ENCODE measurements at places on chromosomes 7 and 10.

DNA sequence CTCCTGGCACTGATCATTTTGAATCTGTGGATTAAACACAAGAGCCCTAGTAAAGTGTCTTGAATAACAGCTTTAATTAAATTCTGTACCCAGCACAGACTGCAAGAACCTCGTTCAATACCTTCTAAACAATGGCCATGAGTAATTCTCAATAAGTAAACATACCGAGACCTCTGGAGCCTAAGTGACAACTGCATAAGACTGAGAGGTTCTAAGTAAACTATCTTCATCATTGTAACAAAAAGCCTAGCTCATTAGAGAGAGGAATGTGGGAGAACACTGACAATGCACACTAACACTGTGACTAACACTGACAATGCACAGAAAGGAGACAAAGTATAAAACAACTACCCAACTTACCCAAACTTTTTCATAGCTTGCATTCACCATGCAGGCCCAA is 117.4 kb downstream of the ELAPOR2 start:
- no peak for DNase-seq

GRCh38 chr10:13827076-13827797 is 240.5 kb downstream of the PRPF18 start:
- no peak for DNase-seq

DNA sequence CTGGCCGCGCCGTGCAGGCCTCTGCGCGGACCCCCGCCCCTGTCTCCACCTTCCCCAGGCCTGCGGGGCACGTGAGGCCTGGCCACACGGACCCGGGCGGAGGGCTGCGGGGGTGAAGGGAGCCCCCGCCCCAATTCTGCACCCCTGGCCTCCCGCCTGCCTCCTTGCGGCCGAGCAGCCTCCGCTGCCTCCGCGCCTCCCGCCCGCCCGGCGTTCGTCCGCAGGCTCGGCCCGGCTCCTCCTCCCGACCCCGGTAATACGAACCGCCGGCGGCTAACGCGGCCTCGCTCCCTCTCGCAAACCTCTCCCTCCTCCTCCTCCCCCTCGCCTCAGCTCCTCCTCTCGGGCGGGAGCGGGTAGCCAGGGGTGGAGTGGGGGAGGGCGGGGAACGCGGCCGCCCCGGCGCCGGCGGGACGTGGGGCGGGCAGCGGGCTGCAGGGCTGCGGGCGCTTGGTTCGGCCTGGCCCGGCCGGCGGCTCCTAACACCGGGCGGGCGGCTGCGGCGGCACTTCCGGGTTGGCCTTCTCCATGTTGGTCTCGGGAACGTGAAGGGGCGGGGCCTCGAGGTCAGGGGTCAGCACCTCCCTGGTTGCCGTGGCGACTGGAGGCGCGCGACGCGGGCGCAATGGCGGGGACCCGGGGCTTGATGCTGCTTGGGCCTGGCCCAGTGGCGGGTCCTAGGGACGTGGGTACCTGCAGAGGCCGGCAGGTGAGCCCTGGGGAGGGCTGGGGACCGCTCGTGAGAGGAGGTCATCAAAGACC is at the start of gene RAB11FIP2:
RAB11FIP2 (minus strand) TSS at position 547 of the 762 bp plus-strand sequence. CDS start 778 bp downstream, outside the sequence.
- peak; percentile 93 for DNase-seq

GRCh38 chr7:94700926-94701554 is 45.1 kb upstream of the SGCE start:
- no peak for DNase-seq

DNA sequence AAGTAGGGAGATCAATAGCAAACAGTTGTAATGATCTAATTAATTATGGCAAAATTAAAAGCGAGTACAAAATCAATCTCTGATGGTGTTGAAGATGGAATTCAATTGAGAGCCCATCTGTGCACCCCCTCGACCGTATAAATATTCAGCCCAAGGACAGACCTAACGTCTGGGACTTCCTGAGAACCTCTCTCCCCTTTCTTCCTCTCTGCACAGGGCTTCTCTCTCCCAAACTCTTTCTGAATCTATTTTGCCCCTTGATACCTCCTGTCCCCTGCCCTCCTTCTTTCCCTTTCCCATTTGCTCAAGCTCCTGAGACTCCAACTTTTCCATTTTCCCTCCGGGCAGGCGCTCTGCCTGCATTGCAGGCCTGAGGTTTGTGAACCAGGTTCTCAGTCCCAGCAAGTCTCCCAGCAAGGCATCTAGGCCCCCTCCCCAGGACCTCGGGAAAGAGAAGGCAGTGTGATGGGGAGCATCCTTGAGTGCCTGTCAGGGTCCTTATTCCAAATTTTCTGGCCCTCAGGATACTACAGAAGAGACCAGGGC is 8.5 kb upstream of the PAX2 start:
- DNase-seq, result no peak

- no peak for DNase-seq
Measured at GRCh38 chr10:3828404-3829155, 43.6 kb upstream of the KLF6 start.

DNA sequence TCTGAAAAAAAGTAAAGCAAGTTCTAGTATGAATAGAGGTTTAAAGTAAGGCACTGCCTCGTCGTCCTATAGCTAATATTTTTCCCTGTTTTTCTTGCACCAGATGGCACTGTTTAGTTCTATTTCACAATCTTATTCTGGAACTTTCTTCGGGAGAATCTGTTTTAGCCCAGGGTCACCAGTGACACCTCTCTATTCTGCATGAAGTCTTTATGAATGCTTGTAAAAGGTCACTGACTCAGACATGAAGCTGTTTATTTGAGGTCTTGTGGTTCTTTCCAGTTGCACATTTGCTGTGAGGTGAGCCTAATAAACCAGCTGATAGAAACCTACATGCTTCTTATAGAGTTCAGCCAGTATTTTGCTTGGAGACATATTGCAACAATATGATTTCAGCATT is 444.3 kb downstream of the AUTS2 start:
- DNase-seq, result peak; percentile 32

DNA sequence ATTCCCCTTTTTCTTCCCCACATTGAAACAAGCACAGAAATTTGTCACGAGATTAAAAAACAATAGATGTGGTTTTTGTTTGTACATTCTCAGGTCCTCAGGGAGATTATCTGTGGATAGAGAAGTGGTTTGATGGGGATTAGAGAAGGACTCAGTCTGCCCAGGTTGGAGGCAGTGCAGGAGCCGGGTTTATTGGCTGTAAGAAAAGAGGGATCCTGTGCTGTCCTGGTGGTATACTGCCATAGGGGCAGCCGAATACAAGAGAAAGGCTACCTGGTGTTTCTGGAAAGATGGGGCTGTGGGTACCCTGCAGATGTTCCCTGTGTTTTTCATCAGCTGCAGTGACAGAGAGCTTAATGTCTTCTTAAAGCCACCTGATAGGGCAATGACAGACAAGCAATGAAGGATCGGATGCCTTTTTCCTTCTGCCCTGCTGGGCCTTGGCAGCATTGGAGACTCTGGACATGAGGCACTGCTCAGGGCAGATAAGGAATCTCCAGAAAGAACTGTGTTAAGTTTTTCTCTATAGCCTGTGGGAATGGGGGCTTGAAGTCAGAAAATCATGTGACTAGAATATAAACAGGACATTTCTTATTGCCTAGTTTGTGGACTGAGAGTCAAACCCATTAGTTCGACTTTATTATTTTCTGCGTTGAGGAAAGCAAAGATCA is 18.1 kb upstream of the GPR141 start:
- DNase-seq, result no peak

DNA sequence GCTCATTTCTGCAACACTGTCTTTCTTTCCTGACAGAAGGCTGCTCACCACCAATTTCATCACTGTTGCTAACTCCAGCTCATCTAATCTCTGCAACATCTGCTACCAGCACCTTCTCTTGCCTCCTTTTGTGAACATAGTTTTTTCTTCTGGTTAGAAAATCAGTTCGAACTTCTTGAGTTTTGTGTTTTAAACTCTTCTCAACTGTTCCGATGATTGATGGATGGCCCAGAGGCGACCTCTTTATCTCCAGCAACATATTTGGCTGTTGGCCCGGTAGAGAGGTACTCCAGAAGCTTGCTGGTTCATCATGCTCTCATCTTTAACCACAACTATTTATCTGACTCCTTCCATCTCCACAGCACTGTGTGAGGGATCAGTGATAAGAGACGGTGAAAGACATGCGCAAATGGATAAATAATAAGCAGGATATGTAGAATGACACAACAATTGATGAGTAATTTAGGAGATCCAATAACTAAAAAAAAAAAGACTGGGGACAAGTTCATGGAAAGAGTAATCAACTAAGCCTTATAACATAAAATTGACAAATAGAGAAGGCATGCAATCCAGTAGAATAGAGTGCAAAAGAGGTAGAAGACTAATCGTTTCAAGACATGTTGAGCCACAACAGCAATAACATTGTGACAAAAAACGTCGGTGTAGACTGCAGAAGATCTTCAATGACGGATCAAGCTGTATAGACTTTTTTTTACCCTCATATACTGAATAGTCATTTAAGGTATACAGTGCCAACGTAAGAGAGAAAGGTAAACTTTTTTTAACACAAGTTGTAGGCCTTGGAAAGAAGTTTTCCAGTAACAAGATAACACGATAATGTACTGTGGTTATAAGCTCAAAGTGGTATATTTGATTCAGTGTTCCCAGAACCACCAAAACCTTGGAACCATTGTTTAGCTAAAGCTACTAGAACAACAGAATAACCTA is 152.2 kb downstream of the CRPPA start:
- DNase-seq, result no peak

- DNase-seq, result peak; percentile 52
Measured at GRCh38 chr10:103278862-103279298, 1.9 kb downstream of the INA start.

DNA sequence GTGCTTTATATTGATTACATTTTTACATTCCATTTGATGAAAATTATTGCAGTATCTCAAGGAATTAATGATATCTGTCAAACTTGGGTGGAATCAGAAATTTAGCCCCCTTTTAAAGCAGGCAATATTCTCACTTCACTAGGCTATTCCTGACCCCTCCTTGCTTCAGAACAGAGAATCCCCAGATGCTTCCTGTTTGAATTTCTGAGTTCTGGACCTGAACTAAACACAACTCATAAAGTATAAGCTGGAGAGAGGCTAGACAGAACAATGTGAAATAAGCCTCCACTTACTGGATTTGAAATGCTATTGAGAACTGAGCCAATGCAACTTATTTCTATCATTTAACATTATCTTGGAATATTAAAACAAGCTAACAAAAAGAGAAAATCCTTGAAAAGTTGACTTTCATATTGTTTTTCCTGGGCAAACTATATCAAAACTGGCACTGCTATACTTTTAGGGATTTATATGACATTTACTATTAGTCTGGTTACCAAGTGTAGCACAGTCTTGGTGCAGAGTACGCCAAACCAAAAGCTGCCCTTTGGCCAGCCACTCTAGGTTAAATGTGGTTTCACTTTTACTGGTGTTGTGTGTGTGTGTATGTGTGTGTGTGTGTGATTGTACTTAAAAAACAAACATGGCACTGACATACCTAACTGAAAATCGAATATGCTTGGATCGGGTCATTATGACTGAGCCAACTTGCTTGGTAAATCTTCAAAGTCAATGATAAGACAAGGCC is 19.0 kb upstream of the AGMO start:
- no peak for DNase-seq

All from hindlimb muscle (tissue), 1 donor.